Spinal cord (tissue), 10 donors: ENCODE measurements at places on chromosomes 6 and 20.

- DNase-seq, result no peak
Observed at GRCh38 chr6:132388291-132388690, 13.0 kb downstream of the MOXD1 start.

DNA sequence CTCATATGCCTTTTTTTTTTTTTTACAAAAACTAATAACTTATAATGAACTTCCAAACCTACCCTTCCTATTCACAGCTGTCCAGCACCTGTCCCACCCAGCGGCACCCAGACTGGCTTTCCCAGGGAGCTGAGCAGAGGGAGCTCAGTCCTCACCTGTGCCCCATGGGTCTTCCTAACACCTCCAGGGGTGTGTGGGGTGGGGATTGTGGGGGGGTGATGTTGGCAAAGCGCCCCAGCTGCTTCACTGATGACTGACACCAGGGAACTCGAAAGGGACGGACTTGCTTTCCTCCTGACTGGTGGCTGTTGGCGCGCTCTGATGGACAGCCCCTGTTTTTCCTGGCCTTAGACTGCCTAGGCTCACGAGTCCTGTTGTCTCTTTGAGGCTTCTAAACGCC, 14.2 kb upstream of the SYNJ2 start:
- DNase-seq, result no peak

- no peak for DNase-seq
Observed at GRCh38 chr20:58818586-58819285, 32.0 kb downstream of the GNAS-AS1 start.

DNA sequence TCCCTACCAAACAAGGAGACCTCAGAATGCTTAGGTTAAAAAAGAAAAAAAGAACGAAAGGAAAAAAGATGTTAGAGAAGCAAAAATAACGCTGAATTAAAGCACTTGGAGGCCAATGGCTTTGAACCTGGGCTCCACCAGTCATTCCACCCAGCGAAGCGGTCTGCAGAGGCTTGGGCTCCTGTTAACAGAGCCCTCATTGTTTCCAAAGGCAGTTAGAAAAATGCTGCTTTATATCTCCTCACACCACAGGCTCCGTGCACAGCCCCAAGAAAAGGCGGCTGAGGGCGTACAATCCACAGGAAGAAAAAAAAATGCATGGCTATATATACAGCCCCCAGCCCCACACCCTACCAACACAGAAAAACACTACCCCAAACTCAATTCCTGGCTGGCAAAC, 255.9 kb downstream of the FOXC1 start:
- no peak for DNase-seq

- DNase-seq, result no peak
Observed at GRCh38 chr6:142543606-142544005, 241.8 kb downstream of the ADGRG6 start.

DNA sequence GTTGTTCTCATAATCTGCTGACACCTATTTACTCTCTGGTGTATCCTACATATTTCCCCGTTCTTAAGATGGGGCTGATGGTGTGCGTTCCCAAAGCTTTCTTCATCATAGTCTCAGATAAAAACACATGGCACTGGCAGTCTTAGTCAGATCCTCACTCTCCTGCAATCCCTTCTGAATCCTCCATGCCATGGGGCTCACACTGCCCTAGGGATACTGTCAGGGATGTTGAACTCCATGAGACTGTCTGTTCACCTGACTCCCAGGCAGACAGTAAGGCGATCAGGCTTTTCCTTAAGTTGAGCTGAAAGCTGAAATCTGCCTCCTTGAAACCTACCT, 76.0 kb downstream of the SLX4IP start:
- DNase-seq, result no peak

DNA sequence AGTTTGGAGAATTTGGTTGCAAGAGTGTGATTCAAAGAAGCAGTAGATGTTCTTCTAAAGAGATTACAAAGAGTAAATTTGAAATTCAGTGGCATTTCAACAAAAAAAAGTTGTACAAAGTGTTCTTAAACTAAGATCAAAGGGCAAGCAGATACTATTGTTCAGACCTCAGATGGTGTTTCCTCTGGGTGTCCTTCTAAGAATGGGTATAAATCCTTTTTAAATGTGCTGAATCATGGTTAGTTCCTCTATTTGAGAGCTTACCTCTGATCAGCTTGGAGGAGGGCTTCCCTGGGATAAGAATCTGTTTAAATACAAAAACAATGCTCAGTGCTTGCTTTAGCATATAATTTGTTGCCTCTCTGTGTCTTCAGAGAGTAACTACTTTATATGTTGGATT, 6.3 kb downstream of the BMP6 start:
- no peak for DNase-seq

- no peak for DNase-seq
Observed at GRCh38 chr20:4325548-4326187, 310.3 kb upstream of the RNF24 start.

DNA sequence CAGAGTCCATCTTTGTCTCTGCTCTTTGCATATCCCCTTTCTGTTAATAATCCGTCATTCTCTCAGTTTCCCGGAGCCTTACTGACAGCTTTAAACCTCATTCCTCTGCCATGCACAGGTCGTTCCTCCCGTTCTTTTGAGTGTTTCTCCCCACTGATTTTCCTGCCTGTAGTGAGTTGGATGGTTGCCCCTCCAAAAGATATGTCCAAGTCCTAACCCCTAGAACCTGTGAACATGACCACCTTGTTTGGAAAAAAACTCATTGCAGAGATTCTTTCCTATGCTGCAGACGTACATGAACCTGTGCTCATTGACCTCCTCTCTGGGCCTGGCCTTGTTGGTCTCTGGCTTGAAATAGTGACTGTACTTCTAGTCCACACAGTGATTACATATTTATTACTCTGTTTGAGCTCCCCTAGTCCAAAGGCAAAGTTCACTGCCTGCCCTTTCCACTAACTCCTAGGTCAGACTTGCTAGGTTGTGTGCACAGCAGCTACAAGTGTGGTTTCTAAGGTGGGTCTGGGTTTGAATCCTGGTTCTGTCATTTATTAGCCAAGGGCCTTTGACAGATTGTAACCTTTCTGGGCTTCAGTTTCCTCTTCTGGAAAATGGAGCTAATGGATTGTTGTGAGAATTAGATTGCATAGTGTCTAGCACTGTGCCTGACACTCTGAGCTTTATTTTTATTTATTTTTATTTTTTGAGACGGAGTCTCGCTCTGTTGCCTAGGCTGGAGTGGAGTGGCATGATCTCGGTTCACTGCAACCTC, 29.3 kb downstream of the PPARD start:
- DNase-seq, result no peak

GRCh38 chr20:46350201-46350985, 42.1 kb upstream of the CDH22 start:
- DNase-seq, result no peak

- DNase-seq, result no peak
Observed at GRCh38 chr6:10393544-10394225, 21.2 kb downstream of the TFAP2A start.

- DNase-seq, result no peak
Observed at GRCh38 chr6:137764464-137764863, 102.6 kb upstream of the TNFAIP3 start.

- no peak for DNase-seq
Observed at GRCh38 chr6:78832091-78832808, 35.1 kb upstream of the IRAK1BP1 start.

GRCh38 chr6:154399097-154399496, 42.5 kb upstream of the IPCEF1 start:
- DNase-seq, result peak; percentile 21

- DNase-seq, result no peak
Observed at GRCh38 chr20:34622821-34623451, 54.0 kb downstream of the PIGU start.

DNA sequence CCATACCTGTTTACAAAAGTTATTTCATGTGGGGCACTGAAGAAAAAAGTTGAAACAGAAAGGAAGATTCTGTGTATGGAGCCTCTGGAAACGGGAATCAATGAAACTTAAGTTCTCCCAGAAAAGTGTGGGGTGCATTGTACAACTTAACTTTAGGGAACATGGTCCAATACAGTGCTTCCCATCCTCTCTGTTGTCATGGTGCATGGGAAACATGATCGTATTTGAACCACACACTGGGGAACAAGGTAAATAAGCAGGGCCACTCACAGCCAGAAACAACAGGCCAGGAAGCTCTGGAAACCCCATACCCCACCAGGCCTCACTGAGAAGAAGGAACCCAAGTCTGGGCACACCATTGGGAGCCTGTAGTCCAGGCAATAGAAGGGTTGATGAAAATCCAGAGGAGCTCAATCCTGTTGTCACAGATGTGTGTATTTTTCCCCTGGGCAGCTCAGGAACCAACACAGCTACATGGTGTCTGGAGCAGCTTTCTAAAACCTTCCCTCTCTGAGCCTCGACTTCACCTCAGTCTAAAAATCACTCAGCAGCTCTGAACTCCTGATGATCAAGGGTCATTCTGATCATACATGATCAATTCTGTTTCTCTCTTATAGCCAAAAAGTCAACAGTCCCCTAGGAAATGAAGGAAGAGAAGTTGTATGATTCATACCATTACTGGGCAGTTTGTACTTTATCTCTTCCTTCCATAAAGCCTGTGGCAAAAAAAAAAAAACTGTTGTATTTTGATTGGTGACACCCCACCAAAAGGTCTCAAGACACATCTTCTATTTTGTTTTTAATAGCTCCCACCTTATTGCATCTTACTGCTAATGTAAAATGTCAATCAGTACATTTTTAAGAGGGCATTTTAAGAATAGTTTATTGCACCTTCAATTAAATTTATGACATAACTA, 198.5 kb upstream of the TAB2 start:
- DNase-seq, result no peak

GRCh38 chr6:116170358-116171057, 44.6 kb upstream of the COL10A1 start:
- DNase-seq, result no peak

GRCh38 chr6:99613409-99613704, 6.7 kb downstream of the PRDM13 start:
- DNase-seq, result no peak

DNA sequence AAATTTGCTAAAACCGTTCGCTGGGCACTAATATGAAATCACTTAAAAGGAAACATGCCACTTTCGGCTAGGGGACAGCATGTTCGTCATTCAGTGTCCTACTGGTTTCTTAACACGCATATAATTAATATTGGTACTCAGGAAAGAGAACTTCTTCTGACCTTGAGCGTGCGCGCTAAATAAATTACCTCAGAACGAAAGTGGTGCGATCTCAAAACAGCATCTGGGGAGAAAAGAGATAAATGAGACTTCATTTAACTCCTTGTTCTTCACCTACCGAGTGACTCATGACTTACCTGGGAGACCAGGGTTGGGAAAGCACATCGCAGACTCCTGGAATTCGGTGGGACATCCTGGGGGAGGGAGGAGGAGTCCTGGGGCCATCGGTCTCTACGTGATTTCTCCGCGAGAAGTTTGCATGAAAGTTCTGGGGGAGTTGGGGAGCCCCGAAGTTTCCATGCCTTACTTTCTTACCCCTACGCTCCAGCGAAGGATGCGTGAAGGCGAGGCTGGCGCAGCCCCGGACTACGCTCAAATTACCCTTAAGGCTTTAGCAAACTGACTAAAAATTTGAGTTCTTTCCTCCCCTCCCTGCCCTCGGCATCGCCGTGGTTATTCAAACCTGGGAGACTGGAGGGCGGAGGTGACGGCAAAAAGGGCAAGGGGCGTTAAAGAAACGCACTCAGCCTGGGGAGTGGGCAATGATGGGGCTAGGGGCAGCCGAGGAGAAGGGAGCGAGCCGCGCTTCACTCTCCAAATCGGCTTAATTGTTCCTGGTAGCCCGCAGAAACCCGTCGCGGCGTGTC, 1.1 kb upstream of the BEND6 start:
- no peak for DNase-seq

DNA sequence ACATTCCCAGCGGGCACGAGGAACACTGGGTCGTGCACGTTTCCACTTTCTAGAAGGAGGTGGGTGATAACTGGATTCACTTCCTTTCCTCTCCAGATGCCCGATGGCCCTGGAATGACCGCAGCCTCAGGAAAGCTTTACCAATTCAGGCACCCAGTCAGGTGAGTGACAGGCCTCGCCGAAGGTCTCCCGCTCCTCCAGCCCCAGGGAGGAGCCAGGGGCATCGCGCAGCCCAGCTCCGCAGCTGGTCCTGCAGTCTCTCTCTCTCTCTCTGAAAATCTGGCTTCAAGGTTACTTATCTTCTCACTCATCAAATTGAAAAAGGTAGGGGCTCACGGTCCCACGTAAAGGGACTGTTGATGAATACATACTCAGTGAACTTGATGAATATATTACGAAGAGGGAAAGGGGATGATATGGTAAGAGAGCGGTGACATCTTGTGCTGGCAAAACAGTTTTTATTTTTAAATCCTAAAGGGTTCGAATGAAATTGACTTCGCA, 891 bp downstream of the RIPPLY2 start:
- no peak for DNase-seq

GRCh38 chr6:108712946-108713345, 135.3 kb upstream of the ARMC2 start:
- DNase-seq, result no peak

DNA sequence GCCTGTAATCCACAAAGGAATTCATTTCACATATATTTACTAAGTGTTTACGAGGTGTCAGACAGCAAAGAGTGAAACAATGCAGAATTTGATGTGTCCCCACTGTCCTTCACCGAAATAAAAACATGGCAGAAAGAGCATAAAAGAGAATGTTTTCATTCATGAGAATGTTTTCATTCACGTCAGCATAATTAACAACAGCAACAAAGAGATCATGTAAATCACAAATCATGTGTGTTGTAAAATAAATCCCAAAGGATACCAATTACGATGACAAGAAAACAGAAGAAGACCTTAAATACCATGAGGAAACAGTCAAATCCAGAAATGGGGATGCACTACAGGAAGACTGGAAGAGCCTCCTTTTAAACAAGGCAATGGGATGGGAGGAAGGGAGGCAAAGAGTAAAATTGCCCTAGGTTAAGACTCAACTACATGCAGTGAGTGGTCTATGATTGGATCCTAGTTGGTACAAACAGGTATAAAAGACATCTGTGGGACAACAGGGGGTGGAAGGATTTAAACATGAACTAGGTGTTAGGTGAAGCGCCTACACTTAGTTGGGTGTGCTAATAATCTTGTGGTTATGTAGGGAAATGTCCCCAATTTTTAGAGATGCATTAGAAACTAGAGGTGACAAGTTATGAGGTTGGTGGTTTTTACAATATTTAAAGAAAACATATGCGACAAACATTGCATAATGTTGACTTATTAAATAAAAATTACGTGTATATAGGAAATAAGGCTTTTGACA, 1.5 kb downstream of the ZSCAN31 start:
- no peak for DNase-seq

DNA sequence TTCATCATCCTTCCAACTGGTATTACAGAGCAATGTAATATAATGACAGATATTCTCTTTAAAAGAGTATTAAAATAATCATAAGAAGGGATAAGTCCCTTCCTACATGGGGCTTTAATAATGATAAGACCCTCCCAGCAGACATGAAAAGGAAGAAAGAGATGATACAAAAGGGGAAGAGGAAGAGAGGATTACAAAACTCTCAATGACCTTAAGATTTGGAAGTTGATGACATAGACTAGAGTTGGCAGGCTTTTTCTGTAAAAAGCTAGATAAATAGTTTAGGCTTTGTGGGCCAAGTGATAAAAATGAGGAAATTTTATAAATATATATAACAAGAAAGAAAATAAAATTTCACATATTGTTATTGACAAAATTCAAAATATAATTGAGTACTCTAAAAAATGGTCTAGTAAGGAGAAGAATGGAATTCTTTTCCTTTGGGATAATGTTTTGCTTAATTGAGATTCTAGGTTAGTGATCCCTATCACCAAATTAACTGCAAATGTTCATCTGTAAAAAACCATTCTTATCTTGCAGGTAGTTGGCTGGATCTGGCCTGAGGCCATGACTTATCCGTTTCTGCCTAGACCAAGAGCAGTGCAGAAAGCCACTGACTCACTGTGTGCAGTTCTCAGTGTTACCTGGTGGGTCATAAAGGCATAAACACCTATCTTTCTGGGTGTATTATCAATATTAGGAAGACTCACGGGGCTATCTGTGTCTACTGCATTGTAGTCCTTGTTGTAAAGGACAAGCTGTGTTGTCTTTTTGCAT, 11.0 kb downstream of the RIPOR2 start:
- no peak for DNase-seq
